ENCODE measurements at places on chromosomes 7 and 10.

DNA sequence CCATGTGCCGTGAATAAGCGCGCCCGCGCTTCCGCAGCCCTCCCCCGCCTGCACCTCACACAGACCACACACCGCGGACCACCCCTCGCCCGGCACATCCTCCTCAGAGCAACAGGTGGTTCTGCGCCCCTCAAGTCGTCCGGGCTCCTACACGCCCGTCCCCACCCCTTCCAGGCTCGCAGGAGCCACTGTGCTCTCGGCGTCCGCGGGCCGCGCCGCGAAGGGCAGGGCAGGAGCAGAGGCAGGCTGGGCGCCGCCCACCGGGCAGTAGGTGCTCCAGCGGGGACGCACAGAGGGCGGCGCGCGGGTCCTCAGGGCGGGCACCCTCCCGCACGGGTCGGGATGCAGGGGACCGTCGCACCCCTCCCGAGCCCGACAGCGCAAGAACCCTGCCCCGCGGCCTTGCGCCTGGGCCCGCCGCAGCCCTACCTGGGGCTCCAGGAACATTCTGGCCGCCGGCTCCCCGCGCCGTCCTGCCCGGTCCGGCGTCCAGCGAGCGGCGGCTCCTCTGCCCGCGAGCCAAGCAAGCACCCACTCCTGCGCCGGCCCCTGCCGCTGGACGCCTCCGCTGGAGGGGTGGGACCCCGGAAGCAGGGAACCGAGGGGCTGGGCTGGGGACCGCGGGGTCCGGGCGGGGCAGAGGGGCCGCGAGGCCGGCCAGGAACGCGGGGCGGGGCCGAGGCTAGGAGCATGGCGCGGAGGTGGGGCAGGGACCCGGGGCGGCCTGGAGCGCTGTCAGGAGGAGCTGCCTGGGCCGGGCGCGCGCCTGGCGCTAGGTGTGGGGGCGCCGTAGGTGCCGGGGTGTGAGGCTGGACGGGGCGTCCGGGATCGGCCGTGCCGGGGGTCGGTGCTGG is 37.4 kb downstream of the RASGEF1A start:
- no peak for DNase-seq

DNA sequence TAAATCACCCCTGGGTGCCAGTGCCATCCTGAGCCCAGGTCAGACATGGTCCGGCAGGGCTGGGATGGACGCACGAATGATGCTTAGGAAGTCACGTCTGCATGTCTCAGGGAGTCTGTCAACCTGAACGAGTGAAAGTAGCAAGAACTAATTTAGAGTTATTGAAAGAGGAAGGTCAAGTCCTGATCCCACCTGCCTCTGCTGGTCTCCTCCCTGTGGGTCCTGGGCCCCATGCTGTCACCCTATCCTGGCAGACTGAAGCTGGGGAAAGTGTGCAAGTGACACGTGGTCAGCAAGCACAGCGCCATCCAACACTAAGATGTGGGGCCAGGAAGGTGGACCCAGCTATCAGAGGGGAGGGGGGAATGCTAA is 26.1 kb upstream of the GRID1 start:
- DNase-seq, result no peak

DNA sequence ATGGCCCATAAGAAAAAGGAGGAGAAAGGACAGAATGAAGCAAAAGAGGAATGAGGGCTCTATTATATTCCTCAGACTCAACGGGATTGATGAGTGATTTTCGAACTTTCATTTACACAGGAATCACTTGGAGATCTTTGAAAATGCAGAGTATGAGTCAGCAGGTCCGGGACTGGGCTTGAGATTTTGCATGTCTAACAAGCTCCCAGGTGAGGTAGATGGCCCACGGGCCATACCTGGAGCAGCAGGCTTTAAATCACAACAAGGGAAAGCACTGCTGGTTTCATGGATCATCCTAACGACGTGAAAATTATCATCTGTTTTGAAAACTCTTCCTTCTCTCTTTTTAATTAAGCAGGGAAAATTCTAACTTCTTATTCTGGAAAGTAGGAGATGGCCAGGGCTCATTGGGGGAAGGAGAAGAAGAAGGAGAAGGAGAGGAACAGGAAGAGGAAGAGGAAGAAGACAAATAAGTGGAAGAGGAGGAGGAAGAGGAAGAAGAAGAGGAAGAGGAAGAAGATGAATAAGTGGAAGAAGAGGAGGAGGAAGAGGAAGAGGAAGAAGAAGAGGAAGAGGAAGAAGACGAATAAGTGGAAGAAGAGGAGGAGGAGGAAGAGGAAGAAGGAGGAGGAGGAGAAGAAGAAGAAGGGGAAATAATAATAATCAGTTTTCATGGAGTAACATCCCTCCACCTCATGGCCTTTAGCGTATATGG is 3.8 kb upstream of the SDK1 start:
- no peak for DNase-seq

DNA sequence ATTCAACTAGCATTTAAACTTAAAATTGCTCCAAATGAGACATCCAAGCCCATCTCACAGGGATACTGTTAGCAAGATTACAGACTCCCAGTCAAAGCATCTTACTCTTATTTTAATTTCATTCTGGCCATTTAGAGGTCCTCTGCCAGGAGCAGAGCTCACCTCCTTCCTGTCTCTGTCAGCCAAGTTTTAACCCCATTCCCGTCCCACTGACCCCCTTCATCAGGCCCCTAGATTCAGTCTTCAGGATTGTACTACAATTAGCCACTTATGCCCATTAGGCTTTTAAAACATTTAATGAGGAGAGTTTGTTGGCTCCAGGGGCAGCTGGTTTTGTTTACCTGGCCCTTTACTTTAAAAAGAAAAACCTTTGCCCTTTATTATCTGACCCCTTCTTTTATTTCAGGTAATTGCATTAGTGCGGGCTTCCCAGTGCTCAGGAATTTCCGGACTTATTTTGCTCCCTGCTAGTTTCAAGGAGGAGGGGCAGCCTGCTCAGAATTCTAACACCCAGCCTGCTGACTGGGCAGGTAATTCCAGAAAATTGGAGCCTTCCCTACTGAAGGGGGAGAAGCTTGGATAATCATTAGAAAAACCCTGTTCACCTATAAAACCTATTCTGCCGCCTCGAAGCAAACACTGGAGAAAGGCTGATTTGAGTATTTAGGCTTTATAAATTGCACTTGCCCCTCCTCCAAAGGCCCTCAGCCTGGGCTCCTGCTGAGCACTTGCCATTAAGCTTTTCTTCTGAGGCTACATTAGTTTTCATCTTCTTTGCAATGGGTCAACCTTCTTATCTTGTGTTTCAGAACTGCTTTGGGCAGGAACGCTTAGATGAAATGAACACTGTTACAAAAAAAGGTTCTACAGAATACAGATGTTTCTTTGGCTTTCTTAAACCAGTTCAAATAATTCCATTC is 200.5 kb upstream of the HPS1 start:
- DNase-seq, result no peak

GRCh38 chr7:135786911-135787310 is 38.3 kb upstream of the FAM180A start:
- no peak for DNase-seq

DNA sequence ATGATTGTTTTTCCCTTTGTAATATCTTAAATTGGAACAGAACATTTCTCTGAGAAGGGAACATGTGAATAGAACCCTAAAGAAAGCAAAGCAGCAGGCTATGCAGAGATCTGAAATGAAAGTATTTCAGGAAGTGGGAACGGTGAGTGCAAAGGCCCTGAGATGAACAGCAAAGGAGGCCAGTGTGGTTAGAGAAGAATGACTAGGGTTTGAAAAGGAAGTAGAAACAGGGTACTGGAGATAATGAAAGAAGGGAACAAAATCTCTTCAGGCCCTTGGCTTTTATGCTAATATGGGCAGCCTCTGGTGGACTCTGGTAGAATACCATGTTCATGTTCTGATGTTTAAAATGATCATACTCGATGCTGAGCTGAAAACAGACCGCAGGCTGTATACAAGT is 22.2 kb downstream of the ARHGAP21 start:
- DNase-seq, result no peak

DNA sequence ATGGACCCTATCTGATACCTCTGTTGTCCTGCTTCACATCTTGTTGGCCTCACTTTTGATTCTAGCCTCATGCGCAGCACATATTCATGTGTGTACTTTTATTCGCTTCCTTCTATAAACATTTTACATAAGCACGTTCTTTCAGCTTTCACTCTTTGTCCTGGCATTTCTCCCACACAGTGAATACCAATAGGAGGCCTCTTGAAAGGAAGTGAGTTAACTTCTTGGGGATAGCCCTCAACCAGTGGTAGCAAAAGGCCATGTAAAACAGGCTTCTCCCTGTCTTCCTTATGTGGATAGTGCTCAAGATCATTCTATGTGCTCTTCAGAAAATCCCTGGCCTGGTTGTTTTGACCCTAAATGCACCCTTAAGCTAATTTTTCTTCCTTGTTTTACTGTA is 633.9 kb upstream of the MBL2 start:
- no peak for DNase-seq

GRCh38 chr7:42893346-42894240 is 18.3 kb downstream of the C7orf25 start:
- no peak for DNase-seq

- no peak for DNase-seq
Observed at GRCh38 chr7:28990200-28990960, 32.2 kb upstream of the TRIL start.

DNA sequence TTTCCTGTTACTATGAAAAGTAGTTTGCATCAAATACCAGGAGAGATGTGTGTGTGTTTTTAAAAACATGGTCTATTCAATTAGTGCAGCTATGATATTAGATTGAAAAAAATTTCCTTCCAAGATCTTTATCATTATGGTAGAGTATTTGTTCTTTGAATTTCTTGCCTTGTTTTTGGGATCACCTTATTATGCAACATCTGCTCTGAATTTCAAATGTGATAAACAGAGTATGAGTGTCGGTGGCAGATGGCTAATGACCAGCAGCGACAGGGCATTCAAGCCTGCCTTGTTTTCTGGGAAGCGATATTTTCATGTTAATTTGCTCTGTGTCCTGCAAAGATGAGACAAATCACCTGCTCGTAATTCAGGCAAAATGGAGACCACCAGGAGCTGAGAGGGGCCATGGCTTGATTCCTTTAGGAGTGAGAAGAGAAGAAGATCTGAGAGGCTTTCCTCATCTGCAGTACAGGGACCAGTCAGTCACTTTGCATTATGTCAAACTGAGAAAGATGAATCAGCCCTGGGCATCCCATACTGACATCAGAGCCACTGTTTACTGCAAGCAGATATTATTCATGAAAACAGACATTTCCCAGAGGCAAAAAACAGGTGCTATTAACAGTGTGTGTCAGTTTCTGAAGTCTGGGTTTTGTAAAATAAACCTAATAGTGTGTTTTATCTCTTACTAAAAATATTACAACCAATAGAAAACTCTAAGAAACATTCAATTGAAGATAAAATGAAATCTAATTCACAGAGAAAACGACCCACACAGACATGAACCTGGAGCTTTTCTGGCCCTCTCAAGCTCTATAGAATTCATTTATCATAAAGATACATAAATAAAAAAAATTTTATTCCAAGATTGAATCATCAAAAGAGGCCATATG is 67.6 kb downstream of the CDK6 start:
- DNase-seq, result no peak

DNA sequence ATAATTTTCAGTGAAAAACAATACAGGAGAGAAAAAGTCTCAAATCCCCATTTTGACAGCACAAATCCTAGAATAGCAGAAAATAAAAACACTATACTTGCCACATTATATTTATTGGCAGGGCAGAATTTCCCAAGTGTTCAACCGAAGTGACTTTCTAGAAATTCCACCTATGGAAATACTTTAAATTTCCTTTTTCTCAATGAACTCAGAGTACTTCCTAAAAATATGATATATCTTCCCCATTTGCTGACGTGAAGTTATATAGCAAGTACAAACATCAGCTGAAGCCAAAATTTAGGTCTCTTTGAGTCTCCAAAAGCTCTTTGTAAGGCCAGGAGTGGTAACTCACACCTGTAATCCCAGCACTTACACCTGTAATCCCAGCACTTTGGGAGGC is 83.3 kb downstream of the NT5C2 start:
- DNase-seq, result no peak

GRCh38 chr7:30627026-30627425 is 32.3 kb downstream of the GARS1 start:
- DNase-seq, result no peak

- no peak for DNase-seq
Observed at GRCh38 chr10:35423505-35424306, 87.4 kb downstream of the CCNY start.

DNA sequence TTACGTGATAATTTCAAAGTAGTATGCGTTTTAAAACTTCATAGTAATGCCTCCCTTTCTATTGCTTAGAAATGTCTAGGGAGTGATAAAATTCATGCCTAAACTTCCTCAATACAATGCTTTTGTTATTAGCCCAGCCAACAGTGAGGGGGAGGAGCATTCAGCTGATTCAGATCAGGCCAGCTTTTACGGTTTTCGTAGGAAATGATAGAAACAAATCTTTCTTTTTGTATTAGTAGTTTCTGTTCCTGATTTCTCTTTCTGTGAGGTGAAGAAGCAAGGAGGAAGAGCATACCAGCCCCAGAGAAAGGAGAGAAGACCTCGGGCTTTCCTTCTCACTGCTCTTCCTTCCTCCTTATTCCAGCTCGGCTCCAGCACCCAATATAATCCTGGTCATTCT is 35.2 kb upstream of the ITPRID1 start:
- DNase-seq, result no peak

DNA sequence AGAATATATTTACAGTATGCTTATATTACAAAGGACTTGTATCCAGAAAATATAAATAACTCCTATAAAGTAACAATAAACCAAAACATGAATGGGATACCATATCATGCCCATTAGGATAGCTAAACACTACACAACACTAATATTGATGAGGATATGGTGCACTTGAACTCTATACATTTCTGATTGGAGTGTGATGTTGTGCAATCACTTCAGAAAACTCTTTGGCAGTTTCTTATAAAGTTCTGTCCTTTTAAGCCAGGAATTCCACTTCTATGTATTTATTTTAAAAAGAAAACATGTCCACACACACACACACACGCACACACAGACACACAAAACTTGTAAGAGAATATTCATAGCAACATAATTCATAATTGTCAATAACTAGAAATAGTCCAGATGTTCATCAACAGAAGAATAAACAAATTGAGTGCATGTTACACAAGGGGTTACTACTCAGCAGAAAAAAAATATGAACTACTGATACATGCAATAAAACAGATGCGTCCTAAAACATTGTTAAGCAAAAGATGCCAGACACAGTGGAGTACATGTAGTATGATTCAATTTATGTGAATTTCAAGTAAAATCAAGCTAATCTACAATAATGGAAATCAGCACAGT is 416.0 kb downstream of the PLXDC2 start:
- no peak for DNase-seq

- DNase-seq, result no peak
Observed at GRCh38 chr10:78663721-78664120, 405.0 kb upstream of the ZMIZ1 start.

DNA sequence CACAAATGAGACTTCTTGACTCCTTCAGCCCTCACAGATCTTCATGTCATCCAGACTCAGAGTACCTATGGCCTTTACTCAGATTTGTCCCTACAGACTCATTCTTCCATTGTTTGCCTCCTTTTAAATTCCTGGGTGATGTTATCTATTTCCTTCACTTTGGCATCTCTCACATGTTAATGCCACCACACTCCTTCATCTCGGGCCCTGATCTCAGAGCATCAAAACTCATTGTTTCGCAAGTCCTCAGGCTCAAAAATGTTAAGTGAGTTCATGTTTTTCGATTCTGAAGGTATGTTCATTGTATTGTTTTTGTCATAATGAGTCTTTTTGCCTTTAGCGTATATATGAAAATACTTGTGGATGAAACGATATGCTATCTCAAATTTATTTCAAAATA is 62.3 kb upstream of the AHR start:
- no peak for DNase-seq

- DNase-seq, result no peak
Observed at GRCh38 chr7:104048055-104048454, 58.6 kb upstream of the RELN start.
